Karpas-422 (cell line): ENCODE measurements at places on chromosomes 3 and 15.
A peak's percentile ranks its signal among the peaks of the same experiment; 100 is the strongest.

GRCh38 chr15:28022181-28022580, 76.9 kb downstream of the OCA2 start:
- no peak for DNase-seq

DNA sequence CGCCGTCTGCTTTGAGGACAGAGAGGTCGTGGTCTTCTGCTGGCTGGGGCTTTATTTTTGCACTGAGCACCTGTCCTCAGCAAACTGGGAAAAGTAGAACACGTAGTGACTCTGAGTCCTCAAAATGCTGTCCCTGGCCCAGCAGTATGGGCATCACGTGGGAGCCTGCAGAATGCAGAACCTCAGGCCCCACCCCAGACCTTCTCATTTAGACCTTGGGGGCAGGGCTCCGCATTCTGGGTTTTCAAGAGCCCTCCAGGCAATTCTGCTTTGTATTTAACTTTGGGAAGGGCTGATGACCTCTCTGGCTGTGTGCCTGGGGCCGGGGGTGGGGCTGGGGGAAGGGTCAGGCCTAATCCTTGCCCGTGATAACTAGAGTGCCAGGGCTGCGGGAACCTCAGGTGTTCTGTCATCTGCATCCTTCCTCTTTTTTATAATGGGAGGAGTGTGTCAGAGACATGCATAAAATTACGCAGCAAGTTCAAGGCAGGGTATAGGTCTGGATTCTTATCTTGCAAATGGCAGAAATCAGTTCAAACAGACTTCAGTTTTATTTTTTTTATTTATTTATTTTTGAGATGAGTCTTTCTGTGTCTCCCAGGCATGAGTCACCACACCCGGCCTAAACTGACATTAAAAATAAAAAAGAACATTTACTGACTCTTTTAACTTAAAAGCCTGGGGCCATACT, 11.1 kb downstream of the SLC6A6 start:
- no peak for DNase-seq

DNA sequence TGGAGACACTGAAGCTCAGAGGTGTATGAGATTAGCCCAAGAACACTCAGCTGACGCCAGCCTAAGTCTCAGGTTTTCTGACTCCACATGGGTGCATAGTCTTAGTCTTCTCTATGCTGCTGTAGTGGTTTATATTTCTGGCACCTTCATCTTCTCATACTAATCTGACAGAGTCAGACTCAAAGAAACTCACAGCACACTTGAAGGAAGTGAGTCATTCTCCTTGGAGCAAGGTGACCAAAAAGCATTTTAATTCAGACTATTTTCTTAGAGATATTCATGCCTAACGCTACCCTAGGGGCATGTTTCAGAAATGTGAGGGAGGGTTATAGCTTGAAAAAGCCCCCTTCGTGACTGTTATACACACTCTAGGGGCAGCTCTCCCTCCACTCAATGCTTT, 775.3 kb upstream of the ARPP21 start:
- peak; percentile 51 for DNase-seq

DNA sequence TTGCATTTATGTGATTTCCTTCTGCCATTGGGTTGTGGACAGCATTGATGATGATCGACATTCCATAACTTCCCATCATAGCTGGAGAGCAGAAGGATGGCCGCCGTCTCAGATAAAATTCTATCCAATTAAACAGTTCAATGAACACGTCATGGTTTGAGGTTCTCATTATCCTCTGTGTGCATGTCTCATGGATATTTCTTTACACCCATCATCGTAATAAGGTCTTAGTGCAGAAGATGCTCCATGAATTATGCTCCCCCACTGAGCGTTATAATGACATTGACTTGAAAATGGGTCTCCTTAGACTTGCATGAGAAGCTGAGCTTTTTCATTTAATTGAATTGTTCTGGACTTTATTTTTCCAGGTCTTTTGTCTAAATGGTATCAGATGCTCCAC, 92.1 kb downstream of the TRIM42 start:
- DNase-seq: no peak

GRCh38 chr3:179401561-179401960, 49.7 kb downstream of the GNB4 start:
- DNase-seq: no peak

DNA sequence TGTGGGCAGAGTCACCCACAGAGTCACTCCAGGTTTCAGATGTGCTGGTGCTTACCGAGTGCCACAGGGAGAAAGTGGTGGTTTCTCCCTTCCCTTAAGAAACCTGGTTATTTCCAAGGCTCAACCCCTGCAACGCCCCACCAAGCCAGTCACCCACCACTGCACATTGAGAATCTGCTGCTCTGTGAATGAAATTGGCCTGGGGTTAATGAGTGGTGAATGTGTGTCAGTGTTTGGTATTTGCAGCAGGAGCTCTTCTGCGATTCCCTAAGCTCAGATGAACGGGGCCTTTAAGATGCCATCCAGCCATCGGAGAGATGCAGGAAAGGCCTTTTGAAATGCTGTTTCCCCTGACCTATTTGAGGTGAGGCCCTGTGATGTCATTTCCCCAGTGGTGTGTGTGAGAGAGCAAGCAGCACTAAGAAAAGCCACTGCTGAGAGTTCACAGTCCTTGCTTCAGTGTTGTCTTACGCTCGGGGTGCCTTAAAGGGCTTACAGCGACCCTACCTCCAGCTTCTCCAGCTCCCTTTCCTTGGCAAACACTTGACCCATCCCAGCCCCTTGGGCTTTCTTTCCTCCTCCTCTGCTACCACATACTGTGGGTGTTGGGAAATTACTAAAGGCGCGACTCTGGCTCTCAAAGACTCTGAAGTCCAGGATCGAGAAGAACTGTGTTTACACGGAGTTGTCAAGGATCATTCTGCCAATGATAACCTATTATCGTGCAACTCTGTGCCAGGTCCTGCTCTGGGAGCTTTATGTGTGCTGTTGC, 68.9 kb downstream of the SMAD3 start:
- peak; percentile 83 for DNase-seq

GRCh38 chr3:177538048-177538749, 340.9 kb upstream of the TBL1XR1 start:
- no peak for DNase-seq

- no peak for DNase-seq
Measured at GRCh38 chr15:27673766-27674445, 425.2 kb downstream of the OCA2 start.

DNA sequence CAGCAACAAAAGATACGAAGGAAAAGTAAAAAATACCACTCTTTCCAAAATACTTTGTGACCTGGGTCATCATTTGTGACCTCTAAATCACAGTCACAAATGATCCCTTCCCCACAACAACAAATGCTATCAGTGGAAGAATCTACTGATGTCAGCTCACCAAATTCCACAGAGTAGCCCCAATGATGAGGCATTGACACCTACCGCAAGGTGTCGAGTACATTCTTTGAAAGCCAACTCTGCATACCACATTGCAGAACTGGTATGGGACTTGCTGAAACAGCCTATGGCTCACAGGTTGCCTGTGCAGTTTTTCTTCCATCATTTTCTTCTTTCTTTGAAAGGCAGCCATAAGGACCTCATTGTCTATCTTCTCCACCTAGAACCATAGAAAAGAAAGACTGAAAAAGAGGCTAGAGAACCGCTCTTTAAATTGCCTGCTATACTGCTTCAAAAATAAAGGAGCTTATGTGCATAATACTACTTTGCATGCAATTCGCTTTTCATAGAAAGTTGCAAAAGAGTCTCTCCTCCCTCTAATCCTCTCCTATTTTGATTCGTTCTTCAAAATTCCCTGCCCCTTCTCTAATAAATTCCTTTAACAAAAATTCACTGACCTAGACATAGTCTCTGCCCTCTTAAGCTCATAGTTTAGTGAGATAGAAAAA, 21.4 kb upstream of the KPNA1 start:
- DNase-seq: no peak

GRCh38 chr15:67198157-67198754, 56.2 kb downstream of the AAGAB start:
- no peak for DNase-seq

DNA sequence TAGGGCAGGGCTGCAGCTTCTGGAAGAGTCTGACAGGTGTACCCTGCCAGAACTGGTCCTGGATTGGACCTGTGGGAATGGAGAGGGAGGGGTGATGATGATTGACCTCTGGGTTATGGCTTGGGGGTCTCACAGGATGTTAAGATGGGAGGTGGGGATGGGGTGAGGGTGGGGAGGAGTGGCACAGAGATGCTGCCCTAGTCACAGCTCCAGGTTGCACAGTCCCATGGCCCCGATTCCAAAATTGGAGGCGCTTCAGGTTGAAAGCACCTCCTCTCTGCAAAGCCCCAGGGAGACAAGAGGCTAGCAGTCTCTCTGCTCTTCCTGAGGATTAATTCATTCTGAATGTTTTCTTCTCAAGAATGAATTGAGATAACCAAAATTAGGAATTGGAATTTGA, 101.4 kb downstream of the FAM43A start:
- no peak for DNase-seq

DNA sequence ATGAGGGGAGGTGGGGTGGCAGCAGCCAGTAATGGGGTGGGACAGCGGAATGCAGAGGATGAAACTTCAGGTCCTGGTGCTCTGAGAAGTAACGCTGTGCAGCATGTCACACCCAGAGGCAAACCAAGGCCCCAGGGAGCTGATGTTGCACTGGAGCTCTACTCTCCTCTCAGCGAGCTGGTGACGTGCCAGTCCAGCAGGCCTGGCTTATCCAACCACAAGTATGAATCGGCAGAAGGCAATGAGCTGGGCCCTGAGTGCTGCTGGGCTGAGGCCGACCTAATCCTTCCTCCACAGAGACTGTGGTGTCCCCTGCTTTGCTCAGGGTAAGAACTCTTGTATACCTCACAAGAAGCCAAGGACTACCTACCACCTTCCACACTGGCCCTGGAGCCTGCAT, 30.5 kb downstream of the CD86 start:
- DNase-seq: no peak

GRCh38 chr3:57234613-57235575, 7.4 kb downstream of the APPL1 start:
- no peak for DNase-seq

- no peak for DNase-seq
Measured at GRCh38 chr3:174442302-174442682, 416.8 kb upstream of the NAALADL2 start.

- peak; percentile 94 for DNase-seq
Measured at GRCh38 chr15:101251830-101252820, at the start of gene CHSY1. TSS of gene CHSY1 (minus strand) at chr15:101252048. CDS start at chr15:101251456, 592 bp downstream.

- DNase-seq: no peak
Measured at GRCh38 chr3:106341087-106341486, 472.3 kb upstream of the CBLB start.

DNA sequence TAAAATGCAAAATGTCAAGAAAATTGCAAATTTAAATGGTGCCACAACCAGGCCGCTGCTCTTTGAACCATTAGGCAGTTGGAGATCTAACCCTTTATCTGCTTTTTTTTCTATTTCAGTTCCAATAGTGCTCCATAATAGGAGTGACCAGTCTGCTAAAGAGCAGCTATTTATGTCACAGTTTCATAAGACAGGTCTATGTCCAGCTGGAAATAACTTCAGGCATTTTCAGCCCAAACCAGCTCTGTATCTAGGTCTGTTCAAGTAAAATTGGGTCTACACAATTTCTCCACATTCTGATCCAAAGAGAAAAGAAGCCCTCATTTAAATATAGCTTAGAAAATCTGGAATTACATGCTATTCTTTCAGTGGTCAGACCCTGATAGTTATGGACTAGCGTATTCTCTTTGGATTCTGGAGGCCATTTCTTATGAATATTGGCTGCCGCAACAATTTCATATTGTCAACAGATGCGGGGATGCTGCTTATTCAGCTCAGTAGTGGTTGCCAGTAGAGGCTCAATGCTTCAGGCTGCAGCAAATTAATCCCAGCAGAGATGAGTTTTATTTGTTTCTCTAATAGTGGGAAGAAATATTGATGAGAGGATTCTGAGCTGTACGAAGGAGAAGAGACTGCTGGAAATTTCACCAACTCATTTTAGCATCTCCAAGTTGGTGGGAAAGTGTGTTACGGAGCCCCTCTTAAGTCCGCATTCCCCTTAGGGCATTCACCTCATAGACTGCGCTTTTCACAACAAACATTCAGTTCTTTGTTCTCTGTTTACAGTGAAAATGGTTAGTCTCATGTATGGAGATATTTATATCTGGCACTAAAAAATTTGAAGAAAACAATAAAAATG, 887.0 kb downstream of the ROBO1 start:
- DNase-seq: no peak

DNA sequence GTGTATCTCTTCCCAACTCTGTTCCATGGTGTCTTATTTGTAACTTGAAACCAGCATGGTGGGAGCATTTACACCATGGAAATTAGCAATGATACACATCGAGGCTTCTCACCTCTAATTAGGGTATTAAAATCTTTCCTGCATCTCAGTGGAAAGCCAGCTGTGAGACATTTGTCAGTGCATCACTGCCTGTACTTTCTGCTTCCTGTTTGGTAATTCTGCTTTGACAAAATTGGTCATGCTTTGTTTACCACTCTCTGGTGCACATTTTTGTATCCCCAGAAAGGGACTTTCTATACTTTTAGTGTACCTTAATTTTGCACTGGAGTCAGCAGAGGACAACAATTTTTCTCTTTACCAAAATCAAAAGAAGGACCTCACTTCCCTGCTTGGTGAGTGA, 402.1 kb downstream of the PDCD6IP start:
- DNase-seq: no peak

DNA sequence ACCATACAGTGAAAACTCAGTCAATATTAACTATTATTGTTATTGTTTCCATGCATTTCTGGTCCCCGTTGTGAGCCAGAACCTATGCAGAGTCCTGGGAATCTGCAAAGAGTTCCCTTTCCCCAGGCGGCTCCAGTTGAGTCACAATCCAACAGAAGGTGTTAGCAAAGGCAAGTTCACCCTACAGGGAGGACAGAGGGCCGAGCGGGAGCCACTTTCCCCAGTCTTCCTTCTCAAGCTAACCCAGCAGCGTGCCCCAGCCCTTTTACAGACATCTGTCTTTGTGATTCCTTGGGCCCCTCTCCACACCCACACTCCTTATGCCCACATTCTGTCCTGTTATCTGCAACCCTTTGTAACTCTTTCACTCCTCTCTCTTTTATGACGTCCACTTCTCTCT, 13.1 kb upstream of the LTF start:
- DNase-seq: no peak

GRCh38 chr3:136990826-136991225, 33.0 kb downstream of the IL20RB start:
- DNase-seq: no peak

DNA sequence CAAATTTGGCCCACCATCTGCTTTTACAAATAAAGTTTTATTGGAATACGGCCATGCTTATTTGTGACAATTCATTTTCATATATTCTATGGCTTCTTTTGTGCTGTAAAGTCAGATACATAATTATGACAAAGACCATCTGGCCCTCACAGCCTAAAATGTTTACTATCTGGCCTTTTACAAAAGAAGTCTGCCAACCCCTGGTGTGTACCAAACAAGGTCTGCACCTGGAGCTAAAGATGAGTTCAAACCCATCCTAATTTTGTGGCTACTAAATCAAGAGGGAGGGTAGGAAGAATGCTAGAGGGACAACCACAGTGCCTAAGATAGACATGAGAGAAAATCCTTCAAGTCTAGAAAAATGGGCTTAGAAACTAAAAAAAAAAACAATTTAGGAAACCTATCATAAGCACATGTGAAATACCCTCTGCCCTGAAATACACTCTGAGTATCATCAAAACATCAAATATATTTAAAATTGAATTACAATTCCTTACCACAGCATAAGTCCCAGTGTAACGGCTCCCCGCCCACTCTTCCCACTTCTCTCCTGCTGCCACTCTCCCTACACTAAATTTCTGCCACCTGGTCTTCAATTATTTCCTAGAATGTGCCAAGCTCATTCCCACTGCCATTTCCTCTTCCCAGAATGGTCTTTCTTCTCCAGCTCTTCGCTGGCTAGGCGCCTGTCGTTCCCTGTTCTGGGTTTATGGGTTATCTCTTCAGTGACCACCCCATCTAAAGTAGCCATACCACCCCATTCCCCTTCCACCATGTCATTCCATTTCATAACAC, 950.7 kb upstream of the CFAP20DC start:
- no peak for DNase-seq
